ENCODE measurements at places on chromosomes 5 and 9.

- DNase-seq = no peak
Observed at GRCh38 chr9:69504058-69504457, 168.1 kb downstream of the APBA1 start.

GRCh38 chr9:26392639-26393038 is 500.0 kb downstream of the CAAP1 start:
- no peak for DNase-seq

DNA sequence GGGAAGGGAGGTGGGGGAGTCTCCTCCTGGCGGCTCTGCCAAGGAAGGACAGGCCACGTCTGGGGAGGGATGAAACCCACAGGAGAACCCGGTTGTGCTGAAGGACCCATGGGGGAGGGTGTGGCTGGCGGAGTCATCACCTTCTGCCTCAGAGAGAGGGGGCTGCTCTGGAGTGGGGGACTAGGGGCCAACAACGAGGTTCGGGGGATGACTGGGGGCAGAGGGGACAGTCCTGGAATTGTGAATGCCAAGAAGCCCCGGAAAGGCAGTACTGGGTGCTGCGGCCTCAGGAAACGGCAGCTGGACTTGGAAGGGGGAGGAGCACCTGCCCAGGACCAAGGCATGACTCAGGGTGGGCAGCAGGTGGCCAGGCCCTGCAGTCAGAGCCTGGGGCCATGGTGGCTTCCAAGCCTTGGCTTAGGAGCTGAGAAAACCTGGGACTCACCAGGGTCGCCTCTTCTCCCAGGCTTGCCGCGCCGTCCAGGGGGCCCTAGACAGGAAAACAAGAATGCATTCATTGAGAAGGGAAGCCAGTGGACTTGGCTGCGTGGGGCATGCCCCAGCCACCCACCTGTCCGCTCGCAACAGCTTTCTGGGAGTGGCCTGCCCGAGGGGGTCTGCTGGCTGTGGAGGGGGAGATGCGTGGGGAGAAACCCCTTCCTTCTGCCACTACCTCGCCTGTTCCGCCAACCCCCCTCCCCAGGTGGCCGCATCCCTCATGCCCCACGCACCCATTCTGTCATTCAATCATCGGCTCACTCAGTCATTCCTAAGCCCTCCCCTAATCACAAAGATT is 74.0 kb upstream of the PHYKPL start:
- peak; percentile 72 for DNase-seq

GRCh38 chr5:34597034-34598027 is 58.8 kb upstream of the RAI14 start:
- DNase-seq = no peak

DNA sequence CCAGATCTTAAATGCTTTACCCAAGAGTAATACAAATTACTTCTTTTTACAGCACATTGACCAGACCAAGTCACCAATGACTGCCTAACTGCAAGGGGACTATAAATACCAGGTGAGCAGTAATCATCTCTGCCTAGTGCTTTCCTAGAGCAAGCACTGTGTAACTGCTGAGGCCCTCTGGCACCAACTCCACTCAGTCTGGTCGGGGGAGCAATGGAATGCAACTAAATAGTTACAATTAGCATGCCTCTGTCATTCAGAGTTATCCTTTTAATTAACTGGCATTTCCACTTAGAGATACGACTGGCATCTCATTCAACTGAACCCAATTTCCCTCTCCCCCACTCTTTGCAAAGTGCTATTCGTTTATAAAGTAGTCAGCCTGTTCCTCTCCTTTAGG is 1309.1 kb upstream of the DMAC1 start:
- no peak for DNase-seq

- no peak for DNase-seq
Observed at GRCh38 chr5:102223542-102224477, 72.3 kb downstream of the SLCO4C1 start.

DNA sequence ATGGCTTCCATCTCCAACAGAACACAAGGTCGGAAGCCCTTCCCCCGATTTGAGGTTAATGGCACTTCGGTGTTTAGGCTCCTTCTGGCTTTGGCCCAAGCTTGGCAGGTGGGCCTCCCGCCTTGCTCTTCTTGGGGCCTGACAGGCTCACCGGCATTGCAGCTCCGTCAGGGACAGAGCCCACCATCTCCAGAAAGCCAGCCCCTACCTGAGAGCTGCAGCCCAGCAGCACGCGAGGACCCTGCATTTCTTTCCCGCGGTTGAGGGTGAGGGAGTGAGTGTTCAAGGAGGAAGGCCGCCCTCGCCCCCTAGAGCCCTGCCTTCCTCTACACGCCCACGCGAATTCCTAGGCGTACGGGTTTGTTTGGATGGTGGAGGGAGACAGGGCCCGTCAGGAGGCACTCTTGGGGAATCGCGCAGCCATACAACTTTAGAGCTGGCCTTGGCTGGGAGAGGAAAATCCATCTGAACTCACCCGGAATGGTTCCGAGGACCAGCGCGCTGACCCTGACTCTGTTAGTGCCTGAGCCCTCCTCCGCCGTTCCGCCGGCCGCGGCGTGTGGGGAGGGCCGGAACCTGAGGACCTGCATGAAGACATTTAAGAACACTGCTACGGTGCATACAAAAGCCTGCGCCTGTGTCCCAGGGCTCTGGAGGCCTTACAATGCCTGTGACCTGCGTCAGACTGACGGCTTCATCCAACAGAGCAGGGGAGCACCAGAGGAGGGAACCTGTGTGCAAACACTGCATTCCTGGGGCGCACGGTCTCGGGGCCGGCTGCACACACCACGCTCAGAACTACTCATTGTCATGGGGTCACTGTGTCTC is 73.8 kb downstream of the MRPL36 start:
- peak; percentile 89 for DNase-seq

DNA sequence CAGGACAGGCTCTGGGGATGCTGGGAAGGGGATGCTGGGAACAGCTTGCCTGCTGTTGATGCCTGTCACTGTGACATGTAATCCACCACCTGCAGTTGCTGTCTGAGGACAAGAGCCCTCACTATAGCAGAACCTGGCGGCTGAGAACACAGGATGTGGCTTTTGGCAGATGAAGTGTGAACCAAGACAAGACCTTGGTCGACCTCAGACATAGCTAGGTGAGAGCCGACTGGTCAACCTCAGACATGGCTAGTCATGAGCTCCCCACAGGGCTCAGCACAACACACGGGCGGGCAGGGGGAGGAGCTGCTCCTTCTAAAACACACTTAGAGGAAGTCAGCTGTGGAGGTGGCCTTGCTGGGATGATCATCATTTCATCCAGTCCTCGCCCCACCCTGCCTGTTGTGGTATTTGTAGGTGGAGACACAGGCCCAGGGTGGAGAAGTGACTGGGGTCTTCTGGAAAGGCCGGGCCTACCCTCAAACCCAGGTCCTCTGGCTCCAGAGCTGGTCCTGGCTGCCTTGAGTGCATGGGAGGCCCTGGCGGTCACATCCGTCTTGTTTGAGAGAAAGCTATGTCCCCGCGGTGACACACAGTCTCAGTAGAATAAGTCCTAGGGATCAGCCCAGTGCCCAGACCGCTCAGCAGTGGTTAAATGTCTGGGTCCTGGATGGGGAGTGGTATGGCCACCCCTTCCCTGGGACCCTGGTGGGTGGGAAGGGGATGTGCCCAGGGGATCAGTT is 6.1 kb downstream of the SUSD3 start:
- no peak for DNase-seq

GRCh38 chr9:38205279-38205678 is 136.3 kb upstream of the SHB start:
- DNase-seq = no peak

DNA sequence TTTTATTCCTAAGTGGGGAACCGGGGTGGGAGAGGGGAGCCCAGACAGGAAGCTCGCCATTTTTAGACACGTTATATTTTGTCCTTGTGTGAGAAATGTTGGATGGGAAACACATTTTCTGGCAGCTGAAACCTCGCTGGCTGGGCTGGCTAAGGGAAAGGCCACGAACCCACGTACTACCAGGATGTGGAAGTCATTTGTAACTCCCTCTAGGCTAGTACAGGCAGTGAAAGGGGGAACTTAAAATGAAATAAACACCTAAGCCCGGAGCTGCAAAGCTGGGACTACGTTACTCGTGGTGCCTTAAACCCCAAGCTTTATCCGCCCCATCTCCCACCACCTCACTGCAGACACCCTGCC is 42.5 kb downstream of the TMEM174 start:
- DNase-seq = no peak

Data from H7 (cell line).